ENCODE measurements at places on chromosomes 4 and X.

DNA sequence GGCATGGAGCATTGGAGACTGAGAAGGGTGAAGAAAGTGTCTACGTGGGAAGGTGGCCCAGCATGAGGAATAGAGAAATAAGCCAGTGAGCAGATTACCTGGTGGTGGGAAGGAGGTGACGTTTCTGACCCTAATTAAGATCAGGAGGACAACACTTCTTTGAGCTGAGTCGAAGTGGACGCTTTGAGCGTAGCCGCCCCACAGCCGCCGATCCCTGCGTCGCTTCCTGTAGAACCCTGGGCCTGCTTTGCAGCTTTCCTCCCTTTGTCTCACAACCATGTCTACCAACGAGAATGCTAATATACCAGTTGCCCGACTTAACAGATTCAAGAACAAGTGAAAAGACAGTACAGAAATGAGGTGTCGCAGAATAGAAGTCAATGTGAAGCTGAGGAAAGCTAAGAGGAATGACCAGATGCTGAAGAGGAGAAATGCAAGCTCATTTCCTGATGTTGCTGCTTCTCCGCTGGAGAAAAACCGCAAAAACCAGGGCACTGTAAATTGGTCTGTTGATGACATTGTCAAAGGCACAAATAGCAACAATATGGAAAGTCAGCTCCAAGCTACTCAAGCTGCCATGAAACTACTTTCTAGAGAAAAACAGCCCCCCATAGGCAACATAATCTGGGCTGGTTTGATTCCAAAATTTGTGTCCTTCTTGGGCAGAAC is 6.4 kb upstream of the ANTXR2 start:
- DNase-seq = no peak

GRCh38 chr4:123787512-123788080 is 391.0 kb downstream of the SPRY1 start:
- no peak for DNase-seq

DNA sequence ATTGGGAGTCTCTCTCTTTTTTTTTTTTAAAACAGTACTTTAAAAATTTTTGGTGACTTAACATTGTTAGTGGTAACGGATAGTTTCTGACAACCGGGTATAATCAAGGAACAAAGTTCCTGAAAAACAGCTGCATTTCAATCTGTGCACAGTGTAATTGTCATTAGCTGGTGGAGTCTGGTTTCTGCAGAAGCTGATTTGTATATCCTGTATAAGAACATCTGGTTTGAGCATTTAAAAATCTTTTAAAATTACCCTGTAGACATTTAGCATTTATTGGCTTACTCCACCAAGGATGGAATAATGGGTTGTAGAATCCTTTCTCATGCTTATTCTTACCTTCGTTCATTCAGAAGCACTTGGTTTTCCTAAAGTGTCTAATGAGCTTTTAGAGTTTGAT is 11.2 kb downstream of the JADE1 start:
- DNase-seq = no peak

DNA sequence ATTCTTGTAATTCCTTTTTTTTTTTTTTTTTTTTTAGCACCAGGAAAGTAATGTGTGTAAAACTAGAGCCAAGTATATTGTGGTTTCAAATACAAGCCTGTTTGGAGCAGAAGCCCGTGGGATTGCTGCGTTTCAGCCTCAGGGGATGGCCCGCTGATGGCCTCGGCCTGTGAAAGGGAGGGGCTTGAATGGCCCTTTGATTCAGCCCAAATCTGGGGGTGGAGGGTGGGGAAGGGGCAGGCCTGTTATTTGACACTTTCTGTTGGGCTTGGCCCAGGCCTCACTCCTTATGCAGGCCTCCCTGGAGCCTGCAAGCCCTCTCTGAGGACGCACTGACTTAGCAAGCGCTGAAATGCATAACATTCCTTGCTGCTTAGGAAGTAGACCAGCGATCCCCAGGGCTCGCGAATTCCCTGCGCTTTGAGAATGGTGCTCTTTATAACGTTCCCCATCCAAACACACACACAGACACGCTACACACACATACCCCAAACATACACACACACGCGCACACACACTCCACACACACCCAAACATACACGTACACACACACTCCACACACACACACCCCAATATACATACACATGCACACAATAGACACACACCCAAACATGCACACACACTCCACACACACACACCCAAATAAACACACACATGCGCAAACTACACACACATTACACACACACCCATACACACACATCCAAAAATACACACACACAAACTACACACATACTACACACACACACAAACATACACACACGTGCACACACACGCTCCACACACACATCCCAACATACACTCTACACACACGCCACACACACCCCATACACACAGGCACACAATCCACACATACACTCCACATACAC is 29.6 kb downstream of the TLR10 start:
- no peak for DNase-seq

DNA sequence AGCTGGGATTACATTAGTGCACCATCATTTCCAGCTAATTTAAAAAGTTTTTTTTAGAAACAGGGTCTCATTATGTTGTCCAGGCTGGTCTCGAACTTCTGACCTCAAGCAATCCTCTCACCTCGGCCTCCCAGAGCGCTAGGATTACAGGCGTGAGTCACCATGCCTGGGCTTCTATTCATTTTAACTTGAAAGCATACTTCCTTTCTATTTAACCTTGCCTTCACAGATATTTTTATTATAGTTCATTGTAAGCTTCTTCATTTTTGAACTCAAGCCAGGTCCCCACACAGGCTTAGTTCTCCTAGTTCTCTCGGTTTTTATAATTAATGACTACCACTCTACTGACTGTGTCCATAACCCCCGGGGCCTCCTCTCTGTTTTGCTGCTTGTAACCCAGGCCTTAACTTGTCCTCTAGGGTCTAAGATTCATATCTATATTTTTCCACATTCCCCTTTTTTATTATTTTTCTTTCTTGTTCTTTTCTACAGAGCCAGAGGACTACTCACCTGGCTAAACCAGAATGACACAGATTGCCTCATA is 50.7 kb downstream of the SNX12 start:
- DNase-seq = no peak

- no peak for DNase-seq
Measured at GRCh38 chrX:40459571-40460158, 121.1 kb upstream of the ATP6AP2 start.
